ENCODE measurements at places on chromosomes 1 and 21. TPM values are rescaled to one million over a fixed set of nuclear protein-coding genes. Genes with fewer than 3 reads are reported as not detected.
A peak's percentile ranks its signal among the peaks of the same experiment; 100 is the strongest.

DNA sequence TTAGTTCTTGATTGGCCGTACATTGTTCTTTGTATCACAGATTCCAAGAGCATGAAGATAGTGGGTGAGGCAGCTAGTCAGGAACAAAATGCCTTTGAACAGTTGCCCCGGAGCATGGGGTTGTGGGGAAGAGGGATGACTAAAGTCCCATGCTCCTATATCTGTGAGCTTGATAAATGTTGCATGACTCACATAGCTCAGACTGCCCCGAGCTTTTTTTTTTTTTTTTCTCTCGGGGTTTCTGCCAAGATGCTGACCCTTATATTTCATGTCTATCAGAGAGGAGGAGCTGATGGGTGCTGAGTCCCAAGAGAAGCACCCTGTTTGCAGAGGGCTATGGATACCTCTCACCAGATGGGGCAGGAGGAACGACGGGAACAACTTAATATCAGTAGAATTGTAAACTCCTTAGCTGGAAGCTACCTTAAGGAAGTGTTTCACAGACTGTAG lies 40.6 kb downstream of the SRRM1 start:
- peaks cover 13% of the 10 kb centered on the region for H3K4me1 ChIP-seq
- no peaks in the 10 kb centered on the region for H3K27me3 ChIP-seq
- H3K36me3 ChIP-seq: no peaks in the 10 kb centered on the region
- H3K27ac ChIP-seq: no peak overlapping the region

- no peak overlapping the region for H3K4me3 ChIP-seq
- no peaks in the 10 kb centered on the region for H3K27me3 ChIP-seq
- DNase-seq: no peak
- H3K27ac ChIP-seq: peak overlapping the region; percentile 80
These were observed 178.4 kb downstream of the PSMG1 start for GRCh38 chr21:39004634-39005501.

DNA sequence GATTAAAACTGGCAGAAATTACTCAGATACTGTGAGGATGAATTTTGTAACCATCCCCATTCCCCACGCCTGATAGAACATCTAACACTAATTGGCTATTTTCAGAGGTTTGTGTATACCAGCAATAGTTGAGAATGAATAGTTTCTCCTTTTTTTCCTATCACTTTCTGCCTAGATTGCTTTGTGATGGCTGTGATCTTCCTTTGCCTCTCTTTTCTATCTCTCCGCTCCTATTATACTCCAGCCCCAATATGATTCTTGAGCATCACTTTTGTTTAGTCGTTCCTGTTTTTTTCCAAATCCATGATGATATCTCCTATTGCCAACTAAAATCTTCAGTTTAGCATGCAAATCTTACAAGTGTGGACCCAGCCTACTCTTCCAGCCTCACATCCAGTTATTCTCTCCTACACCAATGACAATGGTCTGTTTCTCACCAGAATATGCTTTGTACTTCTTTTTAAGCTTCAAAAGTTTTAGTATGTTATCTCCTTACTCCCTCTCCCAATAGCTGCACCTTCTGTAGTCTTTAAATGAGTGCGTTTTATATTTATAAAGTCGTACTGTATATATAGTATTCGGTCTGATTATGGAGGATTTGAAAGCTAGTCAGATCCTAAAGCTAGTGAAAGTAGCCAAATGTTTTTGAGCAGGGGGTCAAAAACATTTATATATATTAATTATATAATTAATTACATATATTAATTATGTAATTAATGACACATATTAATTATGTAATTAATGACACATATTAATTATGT lies 25.2 kb downstream of the MAGI3 start:
- peak overlapping the region; percentile 21 for H3K27ac ChIP-seq
- H3K36me3 ChIP-seq: no peaks in the 10 kb centered on the region
- no peak for DNase-seq

GRCh38 chr1:170790651-170791071 lies 126.7 kb downstream of the PRRX1 start:
- H3K4me1 ChIP-seq: no peaks in the 10 kb centered on the region
- DNase-seq: no peak
- H3K27ac ChIP-seq: no peak overlapping the region

- DNase-seq: no peak
- no peak overlapping the region for H3K27ac ChIP-seq
- H3K36me3 ChIP-seq: no peaks in the 10 kb centered on the region
- no peaks in the 10 kb centered on the region for H3K27me3 ChIP-seq
These were observed 302.7 kb downstream of the DISC1 start for GRCh38 chr1:231929311-231929710.

- peaks cover 18% of the 10 kb centered on the region for H3K4me1 ChIP-seq
- no peaks in the 10 kb centered on the region for H3K36me3 ChIP-seq
- no peak overlapping the region for H3K27ac ChIP-seq
- no peak for DNase-seq
These were observed 50.7 kb upstream of the ACOT11 start for GRCh38 chr1:54497338-54497737.

- DNase-seq: no peak
These were observed 70.5 kb upstream of the GADD45A start for GRCh38 chr1:67614511-67614934.

DNA sequence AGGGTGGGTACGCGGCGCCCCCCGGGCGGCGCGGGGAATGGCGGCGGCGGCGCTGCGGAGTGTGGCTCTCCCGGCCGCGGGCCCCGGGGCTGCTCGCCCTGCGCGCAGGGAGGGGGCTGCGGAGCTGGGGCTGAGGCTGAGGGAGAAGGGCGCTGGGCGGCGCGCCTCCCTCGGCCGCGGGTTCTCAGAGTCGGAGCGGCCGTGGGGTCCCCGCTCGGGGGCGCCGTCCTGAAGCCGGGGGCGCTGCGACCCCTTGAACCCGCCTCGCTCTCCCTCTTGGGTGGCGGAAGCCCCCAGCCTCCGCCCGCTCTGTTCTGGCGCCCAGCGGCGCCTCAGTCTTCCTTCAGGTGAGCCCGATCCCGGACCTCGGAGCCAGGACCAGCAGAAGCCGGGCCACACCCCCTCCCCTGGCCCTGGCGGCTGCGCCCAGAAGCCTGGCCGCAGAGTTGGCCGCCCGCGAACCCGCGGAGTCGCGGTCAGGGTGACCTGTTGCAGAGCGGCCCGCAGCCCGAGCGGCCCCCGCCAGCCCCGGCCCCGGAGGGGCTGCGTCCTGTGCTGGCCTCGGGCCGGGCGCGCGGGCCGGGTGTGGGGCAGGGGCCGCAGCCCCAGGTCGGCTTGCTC lies 532 bp downstream of the RALGPS2 start:
- H3K4me1 ChIP-seq: peaks cover 4% of the 10 kb centered on the region
- peak overlapping the region; percentile 93 for H3K4me3 ChIP-seq
- H3K27ac ChIP-seq: peak overlapping the region; percentile 83

DNA sequence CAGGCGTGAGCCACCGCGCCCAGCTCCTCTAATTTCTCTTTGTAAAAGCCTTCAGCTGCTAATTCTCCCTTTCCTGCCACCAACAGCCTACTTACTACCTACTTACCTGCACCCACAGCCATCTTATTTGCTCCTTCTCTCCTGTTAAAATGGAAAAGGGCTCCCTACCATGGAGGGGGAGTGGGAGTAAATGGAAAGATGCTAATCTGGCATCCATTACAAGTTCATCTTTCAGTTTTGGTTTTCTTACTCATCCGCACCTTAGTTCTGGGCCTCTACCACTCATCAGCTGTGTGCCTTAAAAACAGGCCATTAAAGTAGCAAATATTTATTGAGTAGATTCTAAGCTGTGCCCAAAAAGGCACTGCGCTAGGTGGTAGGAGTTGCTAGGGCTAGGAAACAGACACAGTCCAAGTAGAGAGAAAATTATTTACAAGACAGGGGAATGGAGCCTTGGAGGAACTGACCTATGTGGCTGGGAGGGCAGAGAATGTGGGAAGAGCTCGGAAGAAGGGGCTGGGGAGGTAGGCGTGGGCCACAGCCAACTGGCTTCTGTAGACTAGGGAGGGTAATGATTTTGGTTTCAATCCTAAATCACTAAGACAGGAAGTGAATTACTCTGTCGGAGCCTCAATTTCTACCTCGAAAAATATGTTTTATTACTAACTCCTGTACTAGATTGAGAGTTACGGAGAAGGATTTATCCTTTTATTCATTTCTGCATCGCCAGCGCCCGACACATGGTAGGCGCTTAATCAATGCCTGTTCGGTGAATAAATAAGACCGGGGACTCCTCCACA lies 685 bp upstream of the DDI2 start:
- H3K4me3 ChIP-seq: peak overlapping the region; percentile 80
- no peaks in the 10 kb centered on the region for H3K36me3 ChIP-seq
- peaks cover 34% of the 10 kb centered on the region for H3K4me1 ChIP-seq
- peak overlapping the region; percentile 97 for H3K27ac ChIP-seq
- H3K27me3 ChIP-seq: no peaks in the 10 kb centered on the region

DNA sequence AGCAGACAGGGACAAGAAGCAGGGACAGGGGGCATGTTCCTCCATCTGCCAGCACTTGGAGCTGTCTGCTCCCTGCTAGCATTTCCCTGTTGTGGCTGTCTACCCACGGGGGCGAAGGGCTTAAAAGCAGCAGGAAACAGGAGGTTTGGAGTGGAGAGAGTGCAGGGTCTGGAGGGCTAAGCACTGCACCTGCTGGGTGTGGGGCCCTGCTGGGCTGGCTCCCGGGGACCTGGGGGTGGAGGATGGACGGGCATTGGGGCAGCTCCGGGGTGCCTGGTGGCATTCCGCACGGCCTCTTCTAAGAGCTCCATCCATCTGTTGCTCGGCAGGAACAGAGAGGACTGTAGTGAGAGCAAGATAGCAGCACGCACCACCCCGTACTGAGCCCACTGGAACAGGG lies 21.2 kb downstream of the LRRC71 start:
- H3K4me1 ChIP-seq: no peaks in the 10 kb centered on the region
- DNase-seq: no peak
- H3K4me3 ChIP-seq: no peak overlapping the region

- H3K4me1 ChIP-seq: peaks cover 55% of the 10 kb centered on the region
- H3K4me3 ChIP-seq: no peak overlapping the region
- DNase-seq: peak; percentile 85
- H3K27ac ChIP-seq: no peak overlapping the region
- peaks cover 85% of the 10 kb centered on the region for H3K27me3 ChIP-seq
These were observed 3.2 kb downstream of the BARHL2 start for GRCh38 chr1:90713741-90714509.

DNA sequence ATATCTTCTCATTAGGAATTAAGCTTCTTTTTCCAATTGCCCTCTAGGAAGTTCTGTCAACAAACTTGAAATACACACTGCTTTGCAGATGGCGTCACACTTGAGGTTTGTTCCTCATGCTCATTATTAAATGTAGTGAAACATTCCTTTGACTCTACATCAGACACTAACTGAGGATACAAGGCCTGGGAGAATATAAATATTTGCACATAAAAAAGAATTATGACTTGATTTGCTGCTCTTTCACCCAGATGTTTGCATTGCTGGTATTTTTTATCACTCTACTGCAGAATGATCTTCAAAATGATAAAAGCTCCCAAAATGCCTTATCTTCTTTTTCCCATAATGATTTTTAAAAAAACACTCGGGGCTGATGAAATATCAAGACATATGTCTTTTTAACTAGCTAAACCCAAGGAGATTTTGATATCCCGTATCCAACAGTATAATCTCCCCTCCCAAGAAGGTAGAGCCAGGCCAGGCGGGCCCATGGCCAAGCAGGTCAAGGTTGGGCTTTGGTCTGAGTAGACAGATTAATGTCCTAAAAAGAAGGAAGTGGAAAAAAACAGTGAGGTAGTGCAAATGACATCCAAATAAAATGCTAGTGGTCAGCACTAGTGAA lies 264.6 kb downstream of the HHIPL2 start:
- DNase-seq: no peak
- no peaks in the 10 kb centered on the region for H3K27me3 ChIP-seq
- no peaks in the 10 kb centered on the region for H3K36me3 ChIP-seq
- H3K4me3 ChIP-seq: no peak overlapping the region
- no peak overlapping the region for H3K27ac ChIP-seq

- peaks cover 4% of the 10 kb centered on the region for H3K36me3 ChIP-seq
- no peak for DNase-seq
- H3K27ac ChIP-seq: no peak overlapping the region
- peaks cover 9% of the 10 kb centered on the region for H3K4me1 ChIP-seq
These were observed 165.8 kb downstream of the CDC42BPA start for GRCh38 chr1:227152525-227152924.

DNA sequence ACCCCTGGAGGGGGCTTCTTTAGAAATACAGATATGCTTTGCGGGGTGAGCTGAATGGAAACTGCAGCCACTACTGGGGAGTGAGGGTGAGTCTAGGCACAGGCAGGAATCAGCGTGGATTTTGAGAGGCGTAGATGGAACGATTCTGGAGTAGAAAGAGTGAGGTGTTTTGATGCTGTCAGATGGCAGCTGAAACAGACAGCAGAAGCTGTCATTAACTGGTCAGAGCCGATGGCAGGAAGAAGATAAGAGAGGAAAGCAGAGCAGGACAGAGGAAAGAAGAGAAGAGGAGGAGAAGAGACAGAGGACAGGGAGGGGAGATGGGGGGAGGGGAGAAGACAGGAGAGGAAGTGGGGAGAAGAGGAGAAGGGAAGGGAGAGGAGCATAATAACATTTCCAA lies 138.5 kb downstream of the LRIG2 start:
- H3K4me3 ChIP-seq: no peak overlapping the region
- no peaks in the 10 kb centered on the region for H3K36me3 ChIP-seq
- H3K27me3 ChIP-seq: no peaks in the 10 kb centered on the region
- H3K4me1 ChIP-seq: peaks cover 17% of the 10 kb centered on the region
- DNase-seq: no peak

- no peak overlapping the region for H3K27ac ChIP-seq
- DNase-seq: no peak
- no peaks in the 10 kb centered on the region for H3K27me3 ChIP-seq
- H3K4me1 ChIP-seq: no peaks in the 10 kb centered on the region
- no peak overlapping the region for H3K4me3 ChIP-seq
These were observed 66.4 kb downstream of the BEND5 start for GRCh38 chr1:48710318-48710717.

GRCh38 chr1:23188434-23188884 lies 19.8 kb upstream of the LUZP1 start:
- no peak overlapping the region for H3K4me3 ChIP-seq
- H3K27ac ChIP-seq: no peak overlapping the region
- DNase-seq: no peak
- no peaks in the 10 kb centered on the region for H3K27me3 ChIP-seq
- no peaks in the 10 kb centered on the region for H3K36me3 ChIP-seq
- H3K4me1 ChIP-seq: peaks cover 6% of the 10 kb centered on the region

- no peak overlapping the region for H3K4me3 ChIP-seq
- no peak for DNase-seq
- H3K27ac ChIP-seq: no peak overlapping the region
- H3K27me3 ChIP-seq: peaks cover 72% of the 10 kb centered on the region
- H3K4me1 ChIP-seq: peaks cover 35% of the 10 kb centered on the region
These were observed 2.4 kb downstream of the ALX3 start for GRCh38 chr1:110067893-110068645.

GRCh38 chr21:38140207-38140903 lies 116.4 kb upstream of the KCNJ15 start:
- no peaks in the 10 kb centered on the region for H3K36me3 ChIP-seq
- DNase-seq: peak; percentile 81
- H3K27ac ChIP-seq: no peak overlapping the region
- H3K4me3 ChIP-seq: no peak overlapping the region

Gene NUDT4B
- total RNA-seq: 153 TPM

Gene CHODL
- total RNA-seq: 4.8 TPM

Gene LMNA
- 589 TPM for total RNA-seq

Gene SLC30A10
- not detected for total RNA-seq

Gene GBP4
- total RNA-seq: 5.7 TPM

Gene GJA4
- total RNA-seq: 29.4 TPM

Gene AKNAD1
- total RNA-seq: 1.7 TPM
